Stimulated activated CD4-positive, alpha-beta T cell treated with anti-CD3 and anti-CD28 coated beads, TNF-alpha, amount 100 ng/mL, for 4 hours (primary cell): ENCODE measurements at places on chromosomes 5 and 9.

DNA sequence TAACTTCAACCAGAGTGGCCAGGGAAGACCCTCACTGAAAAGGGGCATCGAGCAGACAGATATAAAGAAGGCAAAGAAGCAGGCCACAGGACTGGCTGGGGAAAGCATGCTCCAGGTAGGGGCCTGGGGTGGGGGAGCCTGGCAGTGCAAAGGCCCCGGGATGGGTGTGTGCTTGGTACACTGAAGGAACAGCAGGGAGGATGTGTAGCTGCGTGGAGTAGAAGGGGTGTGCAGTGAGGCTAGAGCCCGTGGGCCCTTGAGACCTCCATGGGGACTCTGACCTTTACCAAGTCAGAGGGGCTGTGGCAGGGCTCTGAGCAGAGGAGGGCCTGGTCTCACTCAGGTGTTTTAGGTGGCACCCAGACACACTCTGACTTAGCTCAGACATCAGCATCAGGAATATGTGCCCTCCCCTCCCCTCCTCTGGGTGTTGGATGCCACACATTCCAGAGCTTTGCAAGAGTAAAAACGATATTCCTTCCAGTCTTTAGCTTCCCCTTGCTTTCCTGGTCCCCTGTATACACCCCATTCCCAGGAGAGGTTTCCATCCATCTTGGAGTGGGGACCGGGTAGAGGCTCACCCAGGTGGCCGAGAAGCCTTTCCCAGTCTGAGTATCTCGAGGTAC lies 7.6 kb downstream of the TRIM7 start:
- no peak for DNase-seq

- no peak for DNase-seq
Measured at GRCh38 chr5:111498346-111498745, 14.0 kb downstream of the STARD4 start.

DNA sequence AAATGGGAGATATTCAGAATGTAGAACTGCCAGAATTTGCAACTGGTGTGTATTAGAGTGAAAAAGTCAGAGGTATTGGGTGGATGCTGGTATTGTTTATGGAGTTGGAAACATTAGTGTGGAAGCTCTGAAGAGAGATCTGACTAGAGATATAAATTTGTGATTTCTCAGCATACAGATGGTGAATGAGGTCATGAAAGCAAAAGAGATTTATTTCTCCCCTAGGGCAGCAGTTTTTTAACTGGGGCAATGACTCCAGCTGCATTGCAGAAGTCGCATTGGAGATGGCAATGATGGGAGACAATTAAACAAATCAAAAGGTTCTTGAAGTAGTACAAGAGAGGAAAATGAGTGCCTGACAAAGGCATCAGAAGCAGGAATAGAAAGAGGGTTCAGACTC lies 64.9 kb downstream of the CETN3 start:
- DNase-seq: no peak

DNA sequence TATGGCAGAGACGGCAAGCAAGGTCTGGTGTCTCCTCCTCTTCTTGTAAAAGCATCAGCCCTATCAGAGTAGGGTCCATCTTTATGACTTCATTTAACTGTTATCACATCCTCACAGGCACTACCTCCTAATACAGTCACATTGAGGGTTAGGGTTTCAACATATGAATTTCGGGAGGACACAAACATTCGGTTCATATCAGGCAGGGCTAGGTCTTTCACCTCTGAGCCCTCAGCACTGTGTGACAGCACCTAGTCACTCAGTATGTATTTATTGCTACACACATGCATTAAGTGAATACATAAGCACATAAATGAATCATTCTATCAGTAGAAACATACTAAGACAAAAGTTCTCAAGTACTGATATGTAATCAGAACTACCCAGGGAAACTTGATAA lies 9.4 kb upstream of the BTF3 start:
- no peak for DNase-seq

GRCh38 chr5:43336159-43336558 lies 22.9 kb upstream of the HMGCS1 start:
- DNase-seq: no peak
